ENCODE measurements at places on chromosomes 2 and 18.

- no peak for DNase-seq
These were observed 216.8 kb downstream of the UBE2E3 start for GRCh38 chr2:181197140-181197760.

GRCh38 chr2:176111309-176111663 lies 4.2 kb downstream of the HOXD11 start:
- DNase-seq, result peak; percentile 69

DNA sequence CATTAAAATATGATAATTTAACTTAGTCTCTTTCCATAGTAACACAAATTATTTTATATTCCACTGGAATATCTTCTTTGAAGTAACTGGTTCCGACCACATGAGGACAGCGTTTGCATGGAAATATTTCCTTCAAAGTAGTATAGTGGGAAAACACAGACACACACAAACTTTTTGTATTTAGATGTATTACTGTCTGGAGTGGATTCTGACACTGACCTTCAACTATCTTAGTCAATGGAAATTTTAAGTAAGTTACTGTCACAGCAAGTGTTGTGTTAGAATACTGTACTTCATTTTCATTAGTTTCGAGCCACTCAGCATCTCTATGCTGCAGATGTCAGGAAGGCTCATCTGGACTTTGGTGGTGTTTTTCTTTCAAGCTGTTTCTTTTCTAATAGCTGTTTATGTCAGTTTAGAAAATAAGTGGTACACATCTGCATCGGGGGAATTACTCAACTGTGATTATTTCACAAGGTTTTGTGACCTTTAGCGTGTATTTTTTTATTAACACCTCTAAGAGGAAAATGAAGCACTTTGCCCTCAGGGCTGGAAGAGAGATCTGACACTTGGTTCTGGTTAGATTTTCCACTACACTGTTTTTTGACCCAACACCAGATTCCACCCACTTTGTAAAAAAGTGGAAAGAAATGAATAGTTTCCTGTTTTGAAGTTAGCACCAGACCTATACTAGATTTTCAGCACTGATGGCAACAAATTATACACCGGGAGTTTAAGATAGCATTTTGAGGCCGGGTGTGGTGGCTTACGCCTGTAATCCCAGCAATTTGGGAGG lies 18.9 kb upstream of the THOC1 start:
- DNase-seq, result no peak

- no peak for DNase-seq
These were observed 17.8 kb downstream of the SMAD7 start for GRCh38 chr18:48932822-48933510.

DNA sequence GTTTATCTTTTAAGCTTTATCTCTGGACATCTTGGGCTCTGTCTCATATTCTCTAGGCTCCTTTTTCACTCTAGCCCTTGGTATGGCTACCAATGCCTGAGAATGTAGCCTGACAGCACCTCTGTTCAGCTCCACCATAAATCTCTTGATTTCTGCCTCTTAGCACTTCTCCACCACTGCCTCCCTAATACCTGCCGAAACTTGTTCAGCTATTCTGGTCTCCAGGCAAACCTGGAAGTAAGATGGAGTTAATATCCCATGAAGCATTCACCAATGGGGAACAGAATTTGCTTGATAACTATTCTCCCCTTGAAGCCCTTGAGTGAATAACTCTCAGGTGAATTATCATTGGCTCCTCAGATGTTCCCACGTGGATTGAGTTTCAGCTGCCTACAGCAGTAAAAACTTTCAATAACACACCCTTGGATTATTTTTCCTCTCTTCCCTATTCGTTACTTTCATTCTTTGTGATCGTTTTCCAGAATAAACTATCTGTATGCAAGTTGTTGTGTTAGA lies 145.6 kb downstream of the EVA1A start:
- DNase-seq, result no peak

GRCh38 chr2:39523308-39524044 lies 86.4 kb upstream of the MAP4K3 start:
- peak; percentile 65 for DNase-seq

DNA sequence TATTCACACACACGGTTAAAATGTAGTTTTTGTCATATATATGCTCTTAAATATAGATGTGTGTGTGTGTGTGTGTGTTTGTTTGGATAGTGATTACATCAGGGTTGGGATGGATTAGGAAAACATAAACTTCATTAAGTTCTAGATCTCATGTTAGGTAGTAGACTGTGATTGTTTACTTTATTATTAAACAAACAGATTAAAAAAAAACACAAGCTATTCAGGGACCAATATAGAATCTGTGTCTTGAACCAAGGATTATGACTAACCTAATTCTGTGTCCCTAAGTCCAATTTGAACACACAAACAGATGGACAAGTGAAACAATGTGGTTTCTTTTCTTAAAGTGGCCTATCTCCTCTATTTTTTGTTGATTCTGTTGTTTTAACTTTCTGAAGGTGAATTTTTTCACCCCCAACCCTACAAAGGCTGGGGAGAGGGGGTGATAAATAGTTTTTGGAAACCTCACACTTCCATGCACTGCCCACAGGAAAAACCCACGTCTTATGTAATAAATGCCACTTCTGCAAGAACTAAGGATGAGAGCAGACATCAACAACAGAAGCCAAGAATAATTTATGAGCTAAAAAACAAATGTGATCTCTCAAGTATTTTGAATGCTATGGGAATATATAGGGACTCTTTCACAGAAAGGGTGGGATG lies 40.7 kb downstream of the IL1R2 start:
- no peak for DNase-seq

GRCh38 chr2:230866756-230867523 lies 2.2 kb downstream of the ITM2C start:
- peak; percentile 33 for DNase-seq

- no peak for DNase-seq
These were observed 17.7 kb downstream of the SERPINB12 start for GRCh38 chr18:63559567-63560491.

- DNase-seq, result no peak
These were observed 14.6 kb downstream of the ADI1 start for GRCh38 chr2:3504741-3505140.

DNA sequence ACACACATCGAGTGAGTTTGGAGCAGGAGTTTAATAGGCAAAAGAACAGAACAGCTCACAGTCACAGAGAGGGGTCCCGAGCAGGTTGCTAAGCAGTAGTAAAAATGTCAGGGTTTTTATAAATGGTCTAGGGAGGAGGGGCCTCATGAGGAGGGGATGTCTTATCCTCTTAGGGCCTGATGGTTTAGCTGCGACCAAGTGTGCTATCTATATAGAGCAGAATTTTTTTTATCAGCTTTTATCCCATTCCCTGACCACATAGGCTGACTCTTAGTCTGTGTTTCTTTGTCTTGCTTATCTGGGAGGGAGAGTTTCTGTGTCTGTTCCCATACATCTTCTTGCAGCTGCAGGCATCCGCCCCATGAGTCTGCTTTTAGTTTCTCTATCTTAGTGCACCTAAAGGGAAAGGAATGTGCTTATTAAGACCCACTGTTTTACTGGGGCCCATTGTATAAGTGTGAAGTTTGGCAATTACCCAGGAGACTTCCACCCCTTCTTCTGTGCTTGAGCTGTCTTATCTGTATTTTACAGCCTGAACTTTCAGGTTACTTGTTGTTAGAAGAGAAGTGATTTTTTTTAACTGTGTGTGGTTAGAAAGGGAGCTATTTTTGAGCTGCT lies 30.4 kb upstream of the GMCL1 start:
- DNase-seq, result no peak

DNA sequence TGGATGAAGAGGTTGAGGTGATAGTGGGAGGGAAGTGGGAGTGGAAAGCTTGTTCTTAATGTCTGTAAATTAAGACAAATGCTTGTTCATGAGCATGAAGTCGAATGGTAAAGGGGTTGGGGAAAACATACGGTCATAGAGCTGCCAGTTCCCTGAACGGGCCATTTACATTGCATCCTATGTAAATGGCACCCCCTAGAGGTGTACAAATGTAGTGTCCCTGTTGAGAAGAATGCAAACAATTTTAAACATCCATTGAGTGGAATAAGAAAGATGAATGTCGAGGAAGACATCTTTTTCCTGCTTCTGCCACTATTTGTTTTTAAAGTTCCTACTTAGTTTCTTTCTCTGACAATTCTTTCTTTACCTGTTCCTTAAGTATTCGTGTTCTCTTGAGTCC lies 155.7 kb downstream of the RDH14 start:
- DNase-seq, result no peak

DNA sequence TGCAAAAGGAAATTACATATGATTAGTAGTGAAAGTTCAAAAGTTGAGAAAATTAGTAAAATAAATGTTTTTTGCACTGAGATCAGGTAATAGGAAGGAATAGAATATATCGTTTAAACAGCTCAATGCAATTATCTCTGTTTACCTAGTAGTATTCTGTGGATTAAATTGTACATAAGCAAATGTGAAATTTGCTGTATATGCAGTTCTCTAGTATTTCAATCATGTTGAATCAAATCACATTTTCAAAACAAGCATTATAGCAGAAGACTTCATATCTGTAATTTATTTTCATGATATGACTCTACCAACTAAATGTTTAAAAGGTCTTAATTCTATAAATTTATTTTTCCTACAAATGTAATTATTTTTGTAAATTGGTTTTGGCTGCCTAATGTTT lies 31.6 kb downstream of the ITPRID2 start:
- no peak for DNase-seq

DNA sequence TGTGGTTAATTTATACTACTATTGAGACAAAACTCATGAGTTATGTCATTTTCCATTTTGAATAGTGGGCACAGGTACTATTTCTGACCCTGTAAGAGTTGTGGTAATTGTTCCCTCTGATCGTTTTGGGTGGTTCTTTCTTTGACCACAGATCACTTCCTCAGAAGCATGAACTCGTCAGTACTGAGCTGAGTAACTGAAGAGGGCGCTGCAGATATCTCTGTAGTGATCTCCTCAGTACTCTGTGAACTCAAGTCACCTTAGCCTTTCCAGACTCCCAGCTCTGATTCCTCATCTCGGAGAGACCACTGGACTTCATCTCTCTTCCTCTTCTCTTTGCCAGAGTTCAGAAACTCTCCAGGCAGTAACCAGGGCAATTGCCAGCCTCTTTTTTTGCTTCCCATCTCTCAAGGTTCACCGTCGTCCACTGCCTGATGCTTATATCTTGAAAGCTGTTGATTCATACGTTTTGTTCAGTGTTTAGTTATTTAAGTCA lies 9.4 kb upstream of the IL1RL1 start:
- DNase-seq, result no peak

DNA sequence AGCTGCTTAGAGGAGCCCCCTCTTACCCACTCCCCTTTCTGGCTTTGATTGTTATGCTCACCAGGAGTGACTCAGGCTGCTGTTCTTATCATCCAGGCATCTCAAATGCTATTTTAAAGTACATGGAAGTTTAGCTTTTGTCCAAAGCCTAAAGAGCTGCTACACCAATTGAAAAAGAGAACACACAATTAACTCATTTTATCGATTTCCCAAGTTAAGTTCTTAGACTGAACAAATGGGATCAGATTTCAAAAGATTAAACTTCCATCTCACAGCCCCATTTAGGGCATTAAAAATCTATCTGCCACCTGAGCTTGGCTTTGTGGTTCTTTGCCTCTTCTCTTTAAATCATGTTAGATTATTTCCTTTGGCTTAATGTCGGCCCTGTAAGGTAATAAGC lies 81.2 kb downstream of the MYO5B start:
- no peak for DNase-seq

GRCh38 chr2:45993476-45993991 lies 303.7 kb upstream of the EPAS1 start:
- DNase-seq, result peak; percentile 63

- DNase-seq, result peak; percentile 5
These were observed 40.9 kb downstream of the LRATD1 start for GRCh38 chr2:14673351-14673875.

- DNase-seq, result no peak
These were observed 7.8 kb downstream of the PECR start for GRCh38 chr2:216073773-216074172.

DNA sequence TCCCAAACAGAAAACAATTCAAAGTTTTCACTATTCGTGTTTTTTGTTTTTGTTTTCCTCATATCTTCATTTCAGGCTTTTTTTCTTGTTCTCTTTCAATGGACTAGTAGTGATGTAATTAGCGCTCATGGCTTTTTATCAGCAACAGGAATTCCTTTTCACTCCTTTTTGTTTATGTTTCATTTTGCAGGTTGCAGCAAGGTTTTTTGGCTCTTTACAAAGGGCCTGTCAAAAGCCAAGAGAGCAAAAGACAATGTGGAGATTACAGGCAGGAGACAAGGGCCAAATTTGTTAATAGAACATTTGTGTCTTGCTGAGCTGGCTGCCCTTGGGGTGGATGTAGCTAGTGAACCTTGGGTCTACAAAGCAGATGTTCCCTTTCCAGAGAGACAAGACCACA lies 467.4 kb upstream of the CDH20 start:
- DNase-seq, result no peak

Measured in AG08396 (cell line).